ENCODE measurements at places on chromosomes 2 and 18.

DNA sequence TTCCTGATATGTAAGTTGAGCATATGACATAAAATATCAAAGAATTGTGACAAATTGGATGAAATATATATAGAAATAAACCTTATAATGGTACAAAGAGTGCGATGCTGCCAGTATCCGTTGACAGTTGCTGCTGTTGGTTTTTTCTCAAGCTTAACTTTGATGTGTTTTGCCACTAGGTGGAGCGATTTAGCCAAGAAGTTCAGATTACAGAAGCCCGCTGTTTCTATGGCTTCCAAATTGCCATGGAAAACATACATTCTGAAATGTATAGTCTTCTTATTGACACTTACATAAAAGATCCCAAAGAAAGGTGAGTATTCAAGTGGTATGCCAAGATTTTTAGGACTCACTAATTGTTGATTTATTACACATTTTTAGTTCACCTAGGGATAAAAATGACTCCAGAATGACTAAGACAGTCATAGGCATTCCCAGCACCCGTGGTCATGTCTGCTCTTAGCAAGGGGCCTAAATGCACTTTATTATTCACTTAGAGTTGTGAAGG lies 2.1 kb downstream of the RRM2 start:
- DNase-seq, result no peak

- no peak for DNase-seq
These were observed 26.6 kb upstream of the ITGA4 start for GRCh38 chr2:181430406-181431118.

DNA sequence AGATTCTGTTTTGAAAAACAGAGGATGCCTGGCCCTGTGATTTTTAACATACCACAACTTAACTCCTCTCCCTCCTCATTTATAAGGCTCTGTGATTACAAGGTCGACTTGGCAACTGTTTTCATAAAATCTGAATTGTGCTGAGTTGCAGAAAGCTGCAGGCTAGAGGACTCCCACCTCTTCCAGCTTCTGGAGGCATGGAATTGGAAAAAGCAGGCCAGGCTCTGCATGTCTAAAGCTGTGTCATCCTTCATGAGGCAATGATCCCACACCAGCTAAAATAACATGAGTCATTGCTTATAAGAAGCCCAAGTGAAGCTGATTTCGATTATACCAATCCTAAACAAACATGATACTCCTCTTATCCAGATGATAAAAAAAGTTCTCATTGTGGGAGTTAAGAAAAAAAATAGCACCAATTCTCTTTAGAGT lies 11.7 kb downstream of the ARHGAP28 start:
- DNase-seq, result no peak

DNA sequence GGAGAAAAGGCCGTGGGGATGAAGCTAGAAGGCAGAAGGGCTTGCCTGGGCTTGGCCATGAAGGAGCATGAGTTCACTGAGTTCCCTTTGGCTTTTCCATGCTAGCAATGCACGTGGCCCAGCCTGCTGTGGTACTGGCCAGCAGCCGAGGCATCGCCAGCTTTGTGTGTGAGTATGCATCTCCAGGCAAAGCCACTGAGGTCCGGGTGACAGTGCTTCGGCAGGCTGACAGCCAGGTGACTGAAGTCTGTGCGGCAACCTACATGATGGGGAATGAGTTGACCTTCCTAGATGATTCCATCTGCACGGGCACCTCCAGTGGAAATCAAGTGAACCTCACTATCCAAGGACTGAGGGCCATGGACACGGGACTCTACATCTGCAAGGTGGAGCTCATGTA lies 2.9 kb downstream of the CTLA4 start:
- no peak for DNase-seq

- DNase-seq, result no peak
These were observed 81.6 kb downstream of the RTN4 start for GRCh38 chr2:54968561-54969218.

DNA sequence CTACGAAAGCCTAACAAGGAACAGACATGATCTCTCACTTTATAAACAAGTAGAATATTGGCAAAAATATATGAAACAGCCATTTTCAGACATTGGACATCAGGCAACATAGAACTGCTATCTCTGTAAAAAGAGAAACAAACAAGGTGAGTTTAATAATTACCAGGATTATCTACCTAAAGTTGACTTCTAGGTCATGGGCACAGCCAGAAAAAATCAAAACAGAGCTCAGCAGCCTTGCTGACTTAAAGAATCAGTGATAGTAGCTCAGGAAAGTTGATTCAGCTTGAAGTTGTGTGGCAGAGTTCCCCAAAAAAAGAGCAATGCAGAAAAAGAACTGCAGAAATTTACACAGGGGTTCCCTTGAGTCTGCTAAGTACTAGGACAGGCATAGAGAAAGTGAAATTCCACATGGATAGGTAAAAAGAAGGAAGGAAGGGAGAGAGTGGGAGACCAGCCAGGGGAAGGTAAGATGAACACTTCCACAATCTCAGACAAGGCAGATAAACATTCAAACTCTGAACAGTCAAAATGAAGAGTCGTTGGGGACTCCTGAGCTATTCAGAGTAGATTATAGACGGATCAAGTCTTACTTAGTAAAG lies 102.0 kb downstream of the EXOC6B start:
- DNase-seq, result no peak

DNA sequence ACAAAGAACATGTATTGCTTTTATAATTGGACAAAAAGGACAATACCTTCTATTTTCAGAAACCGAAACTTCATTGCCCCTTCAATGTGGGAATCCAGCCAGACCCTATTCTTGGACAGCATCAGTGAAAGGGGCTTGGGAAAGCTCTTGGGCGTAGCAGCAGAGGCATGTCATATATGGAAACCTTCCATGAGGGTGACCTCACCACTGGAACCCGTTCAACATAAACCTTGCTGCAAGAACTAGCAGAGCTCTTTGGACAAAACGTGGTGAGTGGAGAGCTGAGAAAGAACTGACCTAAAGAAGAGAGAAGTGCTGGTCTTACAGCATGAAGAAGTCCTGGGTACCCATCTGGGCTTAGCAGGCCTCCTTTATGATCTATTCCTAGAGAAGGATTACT lies 22.7 kb upstream of the ACTG2 start:
- peak; percentile 85 for DNase-seq

All from right forelimb (tissue), 1 donor.